ENCODE measurements at places on chromosomes 3 and 15.

GRCh38 chr3:141366285-141367037 is 1.8 kb upstream of the ZBTB38 start:
- peak; percentile 33 for DNase-seq

- DNase-seq = no peak
These were observed 36.7 kb upstream of the ZNF774 start for GRCh38 chr15:90315278-90315982.

GRCh38 chr3:132911741-132912415 is 126.3 kb upstream of the TMEM108 start:
- DNase-seq = no peak

GRCh38 chr15:70443486-70444273 is 319.7 kb downstream of the UACA start:
- DNase-seq = no peak

GRCh38 chr3:29468187-29468586 is 187.3 kb downstream of the RBMS3 start:
- no peak for DNase-seq

GRCh38 chr3:172132159-172132586 is 92.8 kb downstream of the FNDC3B start:
- no peak for DNase-seq

DNA sequence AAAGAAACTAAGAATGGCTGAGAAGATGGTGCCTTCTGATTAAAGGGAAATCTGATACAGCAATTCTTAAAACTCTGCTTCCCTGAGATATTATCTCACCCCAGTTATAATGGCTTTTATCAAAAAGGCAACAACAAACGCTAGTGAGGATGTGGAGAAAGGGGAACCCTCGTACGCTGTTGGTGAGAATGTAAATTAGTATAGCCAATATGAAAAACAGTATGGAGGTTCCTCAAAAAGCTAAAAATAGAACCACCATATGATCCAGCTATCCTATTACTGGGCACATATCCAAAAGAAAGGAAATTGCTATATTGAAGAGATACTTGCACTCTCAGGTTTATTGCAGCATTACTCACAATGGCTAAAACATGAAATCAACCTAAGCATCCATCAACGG is 65.1 kb downstream of the GOLIM4 start:
- no peak for DNase-seq

- no peak for DNase-seq
These were observed 266.6 kb upstream of the CTDSPL start for GRCh38 chr3:37594873-37595783.

- no peak for DNase-seq
These were observed 31.4 kb downstream of the MKRN2 start for GRCh38 chr3:12588039-12589009.

DNA sequence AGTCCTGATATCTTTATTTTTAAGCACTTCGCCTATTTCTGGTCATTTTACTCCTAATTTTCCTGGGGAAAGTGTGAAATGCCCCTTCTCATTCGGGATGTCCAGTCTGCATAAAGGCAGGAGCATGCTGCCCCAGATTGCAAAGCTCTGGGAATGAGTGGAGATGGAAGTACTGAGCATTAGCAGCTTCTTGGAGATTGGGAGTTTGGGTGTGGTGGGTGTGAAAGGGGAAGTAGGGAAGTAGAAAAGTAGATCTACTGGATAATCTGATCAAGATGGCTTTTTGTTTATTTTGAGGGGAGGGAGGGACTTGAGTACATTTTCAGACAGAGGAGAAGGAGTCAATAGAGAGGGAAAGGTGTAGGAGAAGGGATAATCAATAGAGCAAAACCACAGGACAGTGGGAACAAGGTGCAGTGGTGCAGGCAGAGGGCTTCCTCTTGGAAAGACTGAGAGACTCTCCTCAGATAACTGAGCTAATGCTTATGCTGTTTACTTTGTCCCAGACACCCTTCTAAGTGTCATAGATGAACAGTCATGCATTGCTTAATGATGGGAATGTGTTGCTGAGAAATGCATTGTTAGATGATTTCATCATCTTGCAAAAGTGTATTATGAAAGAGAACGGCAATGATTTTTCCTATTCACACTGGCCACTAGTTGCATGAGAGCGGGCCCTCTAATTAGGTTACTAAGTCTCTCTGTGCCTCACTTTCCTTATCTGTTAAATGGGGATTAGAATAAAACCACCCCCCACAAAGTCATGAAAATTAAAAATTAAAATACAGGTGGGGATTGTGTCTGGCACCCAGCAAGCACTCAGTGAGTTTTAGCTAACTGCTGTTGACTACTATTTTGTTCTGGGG is 45.5 kb downstream of the PHLDB2 start:
- peak; percentile 89 for DNase-seq

Measured in HCT116 (cell line).